Adrenal gland (tissue), 19 donors: ENCODE measurements at places on chromosomes 5 and 9. TPM values are rescaled to one million over a fixed set of nuclear protein-coding genes. Genes with fewer than 3 reads are reported as not detected.

The HAVCR2 gene
- polyA plus RNA-seq = 11.4 TPM

The IRX4 gene
- polyA plus RNA-seq = not detected

The RANBP17 gene
- 14.7 TPM for polyA plus RNA-seq

The FCN2 gene
- 21.6 TPM for polyA plus RNA-seq

The BTNL8 gene
- polyA plus RNA-seq = 0.07 TPM

The CLTA gene
- polyA plus RNA-seq = 95.6 TPM
